ENCODE measurements at places on chromosomes 12 and 14.

GRCh38 chr12:121038861-121039668 is at the start of gene OASL:
Gene OASL (minus strand): TSS chr12:121039246. CDS start chr12:121038971, 275 bp downstream.
- DNase-seq = peak; percentile 29

- no peak for DNase-seq
Measured at GRCh38 chr14:98897605-98898309, 374.2 kb downstream of the BCL11B start.

GRCh38 chr12:56808954-56809353 is 45.8 kb downstream of the HSD17B6 start:
- no peak for DNase-seq

- DNase-seq = no peak
Measured at GRCh38 chr14:80403036-80403435, 191.7 kb upstream of the DIO2 start.

GRCh38 chr12:12636641-12637040 is 25.0 kb downstream of the CREBL2 start:
- DNase-seq = no peak

DNA sequence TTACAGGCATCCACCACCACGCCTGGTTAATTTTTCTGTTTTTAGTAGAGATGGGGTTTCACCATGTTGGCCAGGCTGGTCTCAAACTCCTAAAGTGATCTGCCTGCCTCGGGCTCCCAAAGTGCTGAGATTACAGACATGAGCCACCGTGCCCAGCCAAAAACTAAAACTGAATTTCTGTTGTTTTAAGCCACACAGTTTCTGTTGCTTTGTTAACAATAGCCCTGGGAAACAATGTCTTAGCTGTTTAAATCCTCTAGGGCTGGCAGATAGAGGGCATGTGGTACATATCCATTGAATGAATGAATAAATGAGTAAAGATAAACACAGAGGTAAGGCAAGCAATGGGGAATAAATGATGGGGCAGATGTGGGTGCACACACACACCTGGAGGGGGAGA is 8.0 kb upstream of the EIF5 start:
- no peak for DNase-seq

DNA sequence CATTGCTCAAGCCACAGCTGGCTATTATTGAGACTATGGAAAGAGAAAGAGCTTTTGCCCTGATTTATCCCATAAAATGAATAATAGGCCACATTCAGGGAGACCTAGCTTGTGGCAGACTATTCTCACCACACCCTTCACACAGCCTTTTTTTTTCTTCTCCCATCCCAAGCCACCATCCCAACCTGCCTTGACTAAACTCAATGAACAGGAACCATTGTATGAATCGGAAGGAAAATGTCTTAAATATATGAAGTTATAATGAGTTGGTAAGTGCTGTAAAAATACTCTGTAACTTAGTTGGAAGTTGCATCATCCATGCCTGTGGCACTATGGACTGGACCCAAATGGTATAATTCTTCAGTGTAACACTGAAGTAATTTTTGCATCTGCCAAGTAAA is 338.4 kb downstream of the RAD51B start:
- no peak for DNase-seq

DNA sequence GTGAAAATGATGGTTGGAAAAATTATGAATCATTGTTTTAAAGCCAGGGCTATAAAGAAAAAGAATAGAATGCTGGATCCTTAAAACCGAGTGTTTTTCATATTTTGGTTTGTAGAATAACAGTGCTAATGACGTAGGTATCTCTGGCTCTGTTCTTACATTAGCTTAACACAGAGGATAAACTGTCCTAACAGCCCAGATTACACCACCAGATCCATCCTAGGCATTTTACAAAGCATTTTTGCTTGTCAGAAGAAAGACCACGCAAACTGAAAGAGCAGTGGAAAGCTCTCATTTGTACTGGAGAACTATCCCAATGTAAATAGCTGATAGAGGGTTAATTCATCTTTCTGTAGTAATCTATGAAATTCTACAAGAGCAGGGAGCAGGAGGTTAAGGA is 13.6 kb downstream of the IFT81 start:
- no peak for DNase-seq

GRCh38 chr12:99157946-99158345 is 489.6 kb upstream of the GARIN6 start:
- no peak for DNase-seq

DNA sequence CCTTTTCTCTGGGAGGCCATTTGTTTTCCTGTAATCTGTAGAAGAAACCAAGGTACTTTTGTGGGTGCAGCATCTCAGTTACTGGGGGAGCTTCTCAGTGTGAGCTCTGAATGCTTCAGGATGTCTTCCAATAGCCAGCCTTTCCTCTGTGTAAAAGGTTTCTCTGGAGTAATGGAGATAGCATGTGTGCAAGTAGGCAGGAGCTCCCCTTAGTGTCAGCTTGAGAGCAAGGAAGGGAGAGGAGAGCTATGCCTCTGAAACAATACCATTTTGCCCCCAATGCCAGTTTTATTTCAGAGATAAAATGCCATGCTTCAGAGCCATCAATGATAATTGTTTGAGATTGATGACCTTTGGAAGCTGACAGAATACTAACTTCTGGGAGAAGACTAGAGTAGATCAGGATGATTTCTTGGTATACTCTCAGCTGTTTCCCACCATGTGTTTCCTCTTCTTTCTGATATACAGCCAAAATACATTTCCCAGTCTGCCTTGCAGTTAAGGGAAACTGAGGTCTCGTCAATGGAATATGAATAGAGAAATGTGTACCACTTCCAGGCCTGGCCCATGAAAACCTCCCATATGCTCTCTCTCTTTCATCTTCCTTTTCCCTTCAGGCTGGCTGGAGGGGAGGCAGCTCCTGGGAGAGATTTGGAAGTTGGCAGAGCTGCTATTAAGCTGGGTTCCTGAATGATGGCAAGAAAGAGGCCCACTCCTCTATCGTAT is 125.7 kb downstream of the CRADD start:
- no peak for DNase-seq

GRCh38 chr12:98644433-98644711 is 216 bp downstream of the IKBIP start:
- DNase-seq = no peak

- no peak for DNase-seq
Measured at GRCh38 chr12:133120385-133121191, 9.5 kb downstream of the ZNF891 start.

DNA sequence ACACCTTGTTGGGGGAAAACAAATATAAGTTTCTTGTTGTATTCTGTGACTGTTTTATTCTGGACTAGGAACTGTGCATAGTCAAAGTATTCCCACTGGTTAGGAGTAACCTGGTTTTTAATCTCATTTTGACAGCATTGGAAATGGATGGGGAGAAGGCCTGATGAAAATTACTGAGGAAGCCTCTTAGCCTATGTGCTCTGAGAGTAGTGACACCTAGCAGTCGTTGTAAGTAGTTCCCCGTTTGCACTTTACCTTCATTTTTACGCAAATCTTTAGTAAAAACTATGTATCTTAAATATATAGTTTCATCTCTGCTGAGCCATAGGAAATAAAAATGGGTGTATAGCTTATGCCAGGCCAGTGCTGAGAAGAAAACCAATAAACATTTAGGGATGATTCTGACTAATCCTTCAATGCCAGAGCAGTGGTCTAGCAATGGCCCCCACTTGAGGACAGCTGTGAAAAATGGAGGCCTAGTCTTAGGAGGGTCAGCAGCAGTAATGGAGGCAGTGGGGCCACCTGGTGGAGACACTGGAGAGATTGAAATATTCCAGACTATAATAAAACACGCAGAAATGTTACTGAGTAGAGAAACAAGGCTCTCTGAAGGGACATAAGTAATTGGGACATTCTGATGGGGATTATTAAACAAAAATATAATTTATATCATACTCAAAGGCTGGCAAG is 133.2 kb upstream of the NOVA1 start:
- DNase-seq = no peak

- peak; percentile 41 for DNase-seq
Measured at GRCh38 chr12:26097046-26097878, 27.6 kb downstream of the BHLHE41 start.

- no peak for DNase-seq
Measured at GRCh38 chr14:88106377-88106776, 101.4 kb downstream of the GPR65 start.

- DNase-seq = no peak
Measured at GRCh38 chr12:120125792-120126634, 9.5 kb upstream of the RAB35 start.

GRCh38 chr14:27686137-27686536 is 1080.5 kb upstream of the FOXG1 start:
- DNase-seq = no peak

DNA sequence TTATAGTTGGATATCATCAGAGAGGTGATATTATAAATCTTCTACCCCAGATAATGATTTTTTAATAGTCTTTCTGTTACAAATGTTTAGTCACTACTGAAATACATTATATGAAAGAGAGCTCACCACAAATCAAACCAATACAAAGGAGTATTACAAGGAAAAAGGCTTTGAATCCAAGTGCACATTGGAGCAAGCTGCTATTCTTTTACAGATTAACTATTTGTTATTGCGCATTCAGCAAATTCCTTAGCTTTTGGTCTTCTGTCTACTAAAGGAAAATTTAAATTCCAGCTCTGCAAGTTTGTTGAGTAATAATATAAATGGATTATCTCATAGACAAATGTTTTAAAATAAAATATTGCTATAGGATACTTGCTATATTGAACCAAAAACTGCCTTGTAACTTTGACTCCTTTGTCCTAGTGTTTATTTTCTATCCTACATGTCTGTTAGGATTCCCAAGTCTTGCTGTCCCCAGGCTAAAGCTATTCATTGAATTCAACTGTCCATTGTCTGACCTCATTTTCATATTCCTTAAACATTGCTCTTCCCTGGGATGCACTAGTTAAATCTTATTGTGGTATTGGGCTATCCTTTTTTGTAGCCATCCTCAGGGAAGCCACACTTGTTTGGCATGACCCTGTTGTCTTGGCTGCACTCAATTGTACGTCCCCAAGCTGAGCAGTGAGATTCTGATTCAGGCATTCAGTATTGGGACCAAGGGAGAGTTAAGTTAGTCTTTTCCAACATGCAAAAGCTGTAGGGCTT is 41.5 kb downstream of the PDE3A start:
- DNase-seq = no peak

DNA sequence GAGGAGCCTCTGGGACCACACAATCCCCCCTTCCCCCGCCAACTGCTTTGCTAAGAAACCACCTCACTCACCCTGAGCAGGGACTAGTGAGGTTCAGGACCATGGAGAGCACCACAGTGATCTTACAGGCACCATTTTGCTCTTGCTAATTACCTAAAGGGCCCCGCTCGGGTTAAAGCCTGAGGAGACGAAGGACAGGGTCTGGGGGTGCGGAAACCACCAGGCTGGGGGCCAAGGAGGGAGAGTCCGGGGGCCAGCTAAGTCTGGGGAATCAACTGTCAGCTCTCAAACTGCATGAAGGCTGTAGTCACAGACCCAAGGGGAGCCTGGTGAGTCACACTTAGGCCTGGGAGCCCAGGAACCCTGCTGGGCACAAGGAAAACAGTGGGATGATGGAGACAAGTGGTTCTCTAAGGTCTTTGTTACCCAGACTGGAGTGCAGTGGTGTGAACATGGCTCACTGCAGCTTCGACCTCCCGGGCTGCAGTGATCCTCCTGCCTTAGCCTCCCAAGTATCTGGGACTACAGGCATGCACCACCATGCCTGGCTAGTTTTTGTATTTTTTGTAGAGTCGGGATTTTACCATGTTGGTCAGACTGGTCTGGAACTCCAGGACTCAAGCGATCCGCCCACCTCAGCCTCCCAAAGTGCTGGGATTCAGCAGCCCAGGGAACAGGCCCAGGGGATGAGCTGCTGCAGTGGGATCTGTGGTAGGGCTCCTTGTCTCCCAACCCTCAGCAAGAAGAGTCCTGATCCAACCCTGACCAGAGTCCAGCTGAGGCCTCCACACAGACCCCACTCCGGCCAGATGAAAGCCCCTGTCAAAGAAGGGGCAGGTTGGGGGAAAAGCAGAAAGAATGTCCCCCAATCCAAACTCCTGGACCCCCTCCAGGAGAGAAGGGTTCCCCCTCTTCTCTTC is 98.8 kb downstream of the CALM1 start:
- DNase-seq = peak; percentile 19

GRCh38 chr12:14785568-14785967 is 17.7 kb downstream of the WBP11 start:
- DNase-seq = no peak

GRCh38 chr14:105418269-105419194 is 1.1 kb upstream of the MTA1 start:
- DNase-seq = no peak

- no peak for DNase-seq
Measured at GRCh38 chr12:13539051-13539450, 342.5 kb downstream of the EMP1 start.

- no peak for DNase-seq
Measured at GRCh38 chr12:116090516-116090915, 187.0 kb downstream of the MED13L start.

- no peak for DNase-seq
Measured at GRCh38 chr12:118827047-118827446, 154.3 kb upstream of the SRRM4 start.

DNA sequence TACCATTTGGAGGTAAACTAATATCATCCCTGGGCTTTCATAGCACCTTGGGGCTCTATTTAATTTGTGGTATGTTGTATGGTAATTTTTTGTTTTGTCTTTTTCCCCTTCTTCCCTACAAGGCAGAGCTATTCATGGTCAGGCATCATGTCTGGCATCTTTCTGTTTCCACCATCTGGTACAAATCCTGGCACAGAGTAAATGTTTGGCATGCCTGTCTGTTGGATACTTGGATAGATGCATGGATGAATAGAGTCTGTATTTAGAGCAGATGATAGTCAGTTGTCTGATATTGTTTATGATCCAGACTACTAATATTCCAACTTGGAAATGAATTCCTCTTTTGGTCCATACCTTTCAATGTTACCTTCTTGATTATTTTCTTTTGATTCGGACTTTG is 139.8 kb downstream of the NEDD1 start:
- no peak for DNase-seq

DNA sequence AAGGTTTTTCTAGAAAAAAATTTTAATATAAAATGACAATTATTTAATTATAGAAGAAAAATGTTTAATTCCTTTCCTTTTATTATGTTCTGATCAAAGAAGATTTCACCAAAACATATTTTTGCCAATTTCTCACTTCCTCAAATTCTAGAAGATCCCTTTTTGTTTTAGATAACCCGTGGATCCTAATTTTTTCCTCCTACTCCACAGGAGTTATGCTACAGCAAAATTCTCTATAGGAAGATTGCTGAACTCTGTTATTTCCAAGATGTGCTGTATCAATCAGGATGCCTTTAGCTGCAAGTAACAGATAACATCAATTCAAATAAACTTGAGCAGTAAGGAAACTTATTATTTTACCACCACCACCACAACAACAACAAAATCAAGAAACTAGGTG is 3.8 kb upstream of the SNX6 start:
- no peak for DNase-seq

- no peak for DNase-seq
Measured at GRCh38 chr12:22459838-22460490, 84.4 kb downstream of the C2CD5 start.

All from activated T-cell treated with anti-CD3 and anti-CD28 coated beads for 4 hours (primary cell).